Progenitor cell of endocrine pancreas (in vitro differentiated cells): ENCODE measurements at places on chromosomes 4 and X.

DNA sequence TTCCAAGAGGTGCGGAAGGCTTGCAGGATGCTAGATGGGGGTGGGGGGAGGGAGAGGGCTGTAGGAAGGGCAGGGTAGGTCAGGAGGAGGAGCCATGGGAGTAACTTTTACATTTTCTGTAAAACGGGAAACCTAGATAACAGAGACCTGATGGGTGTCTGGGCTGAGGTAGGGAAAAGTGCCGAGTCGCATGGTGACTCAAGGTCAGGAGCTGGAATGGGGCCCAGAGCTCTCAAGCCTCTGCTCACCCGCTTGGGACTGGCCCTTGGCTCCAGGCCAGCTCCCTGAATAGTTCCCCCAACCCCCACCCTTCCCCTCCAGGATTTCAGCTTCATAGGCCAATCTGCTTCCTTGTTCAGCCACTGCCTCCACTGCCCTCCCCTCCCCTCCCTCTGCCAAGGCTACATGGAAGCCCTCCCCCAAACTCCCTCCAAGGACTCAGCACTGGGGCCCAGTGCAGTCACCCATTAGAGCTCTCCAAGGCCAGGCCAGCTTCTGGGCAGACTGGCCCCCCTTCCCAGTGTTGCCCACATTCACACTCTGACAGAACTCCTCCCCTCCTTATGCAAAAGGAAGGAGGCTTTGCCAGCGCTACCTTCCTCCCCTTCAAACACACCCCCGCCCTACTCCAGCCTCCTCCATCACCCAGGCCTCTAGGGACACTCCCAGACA lies 43.6 kb downstream of the TSC22D3 start:
- DNase-seq, result no peak

- DNase-seq, result no peak
Observed at GRCh38 chr4:99640676-99641075, 17.0 kb downstream of the C4orf54 start.

GRCh38 chr4:140286456-140286855 lies 87.0 kb upstream of the SCOC start:
- DNase-seq, result no peak

- DNase-seq, result no peak
Observed at GRCh38 chrX:40391662-40392061, 189.1 kb upstream of the ATP6AP2 start.
